ENCODE measurements at places on chromosomes 13 and 19.
A peak's percentile ranks its signal among the peaks of the same experiment; 100 is the strongest.

DNA sequence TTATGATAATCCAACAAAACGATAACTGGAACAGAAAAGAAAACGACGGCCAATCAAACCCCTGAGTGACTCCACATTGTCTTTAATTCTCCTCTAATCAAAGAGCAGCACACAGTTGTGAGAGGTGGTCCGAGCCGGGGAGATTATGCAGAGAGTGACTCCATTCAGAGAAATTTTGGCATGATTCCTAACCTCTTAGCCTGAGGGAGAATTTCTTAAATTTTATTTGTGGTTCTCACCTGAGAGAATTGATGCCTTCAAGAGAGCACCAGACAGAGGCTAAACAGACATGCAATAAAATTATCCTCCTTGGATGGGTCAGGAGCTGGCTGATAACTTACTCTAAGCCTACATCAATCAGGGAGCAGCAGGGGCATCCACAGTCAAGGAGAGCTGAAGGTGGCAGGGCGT is 310.0 kb upstream of the KLF12 start:
- peak; percentile 17 for DNase-seq

DNA sequence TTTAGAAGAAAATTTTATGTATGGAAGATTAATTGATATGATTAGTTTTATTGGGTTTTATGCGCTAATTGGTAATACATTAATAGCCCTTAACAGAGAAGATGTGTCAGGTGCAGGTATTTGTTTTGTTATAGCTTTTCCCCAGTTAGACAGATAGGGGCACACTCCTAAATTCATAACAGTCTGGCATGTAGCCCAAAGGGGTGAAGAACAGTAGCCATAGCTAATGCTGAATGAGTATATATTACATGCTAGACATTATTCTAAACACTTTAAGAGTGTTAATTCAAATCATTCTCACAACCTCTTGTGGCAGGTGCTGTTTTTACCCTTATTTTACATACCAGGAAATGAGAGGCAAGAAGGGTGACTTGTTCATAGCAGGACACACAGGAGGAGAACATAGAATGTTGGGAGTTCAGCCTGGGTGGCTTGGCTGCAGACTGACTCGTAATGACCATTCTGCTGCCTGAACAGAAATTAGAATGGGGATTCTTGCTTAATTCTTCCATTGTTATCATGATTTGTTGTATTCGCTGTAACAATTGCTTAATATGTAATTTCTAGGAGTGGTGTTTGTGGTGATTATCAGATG is 20.1 kb downstream of the PCCA start:
- no peak for DNase-seq

- no peak for DNase-seq
Observed at GRCh38 chr19:33437393-33437820, 63.9 kb downstream of the CEBPG start.

DNA sequence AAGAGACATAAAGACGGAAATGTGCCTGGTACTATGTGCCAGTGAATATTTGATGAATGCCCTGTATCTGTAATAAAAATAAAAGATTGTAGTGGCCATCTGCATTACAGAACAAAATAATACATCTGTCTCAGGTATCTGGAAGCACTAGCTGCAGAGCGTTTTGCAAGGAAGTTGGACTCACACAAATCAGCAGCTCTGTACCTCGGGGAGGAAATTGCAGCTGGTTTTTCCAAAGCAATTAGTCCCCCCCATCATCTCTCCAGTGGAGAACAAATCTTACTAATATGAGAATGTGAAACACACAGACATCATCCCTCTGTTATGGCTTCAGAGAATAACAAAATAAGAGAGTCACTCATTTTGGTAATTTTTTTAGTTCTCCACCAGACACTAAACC is 245.3 kb downstream of the ITGBL1 start:
- no peak for DNase-seq

- no peak for DNase-seq
Observed at GRCh38 chr19:32824916-32825608, 44.5 kb downstream of the SLC7A9 start.

- no peak for DNase-seq
Observed at GRCh38 chr13:37953696-37954095, 84.1 kb upstream of the TRPC4 start.

DNA sequence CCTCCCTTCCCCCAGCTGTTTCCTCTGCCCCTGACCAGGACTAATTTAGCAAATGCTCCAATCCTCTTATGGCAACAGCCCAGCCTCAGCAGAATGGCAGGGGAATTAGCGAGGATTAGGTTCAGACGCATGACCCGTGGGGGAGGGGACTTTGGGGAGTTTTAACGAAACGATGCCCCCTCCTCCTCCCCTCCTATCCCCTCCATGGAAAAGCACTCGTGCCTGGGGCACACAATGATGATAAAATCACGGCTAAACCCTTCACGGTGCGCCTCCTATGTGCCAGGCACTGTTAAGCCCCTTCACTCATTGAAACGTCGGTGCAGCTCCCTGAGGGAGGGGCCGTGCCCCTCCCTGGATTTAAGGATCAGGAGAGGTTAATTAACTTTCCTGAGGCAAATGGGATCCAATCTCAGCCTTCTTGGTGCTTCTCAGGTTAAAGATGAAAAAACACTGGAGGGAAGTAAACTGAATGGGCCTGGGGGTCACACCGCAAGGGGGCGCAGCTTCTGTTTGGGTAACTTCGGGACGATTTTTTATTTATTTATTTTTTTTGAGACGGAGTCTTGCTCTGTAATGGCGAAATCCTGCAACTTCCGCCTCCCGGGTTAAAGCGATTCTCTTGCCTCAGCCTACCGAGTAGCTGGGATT is 10.1 kb upstream of the TPRX2 start:
- DNase-seq = no peak

GRCh38 chr13:39952249-39953233 is 297.1 kb downstream of the COG6 start:
- DNase-seq = no peak

GRCh38 chr13:75770592-75771011 is 134.5 kb downstream of the LMO7 start:
- no peak for DNase-seq

DNA sequence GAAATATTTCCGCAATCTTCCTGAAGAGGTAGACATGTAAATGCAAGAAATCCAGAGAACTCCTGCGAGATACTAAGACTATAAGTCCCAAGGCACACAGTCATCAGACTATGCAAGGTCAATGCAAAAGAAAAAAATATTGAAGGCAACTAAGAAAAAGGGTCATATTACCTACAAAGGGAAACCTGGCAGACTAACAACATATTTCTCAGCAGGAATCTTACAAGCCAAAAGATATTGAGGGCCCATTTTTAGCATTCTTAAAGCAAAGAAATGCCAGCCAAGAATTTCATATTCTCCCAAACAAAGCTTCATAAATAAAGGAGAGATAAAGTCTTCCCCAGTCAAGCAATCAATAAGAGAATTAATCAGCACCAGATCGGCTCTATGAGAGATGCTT is 298.5 kb upstream of the ATXN8OS start:
- no peak for DNase-seq

DNA sequence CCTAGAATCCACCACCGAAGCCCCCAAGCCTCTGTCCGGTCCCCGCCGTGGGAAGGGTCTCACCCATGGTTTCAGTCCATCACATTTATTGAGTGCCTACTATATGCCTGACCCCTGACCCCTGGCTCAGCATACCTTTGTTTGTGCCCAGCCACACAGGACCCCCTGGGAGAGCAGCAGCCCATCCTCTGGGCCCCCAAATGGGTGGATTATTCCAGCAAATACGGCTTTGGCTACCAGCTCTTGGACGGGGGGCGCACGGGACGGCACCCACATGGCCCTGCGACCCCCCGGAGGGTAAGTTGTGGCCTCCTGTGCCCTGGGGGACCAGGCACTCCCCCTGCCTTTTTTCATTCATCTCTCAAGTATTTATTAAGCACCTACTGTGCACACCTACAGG is 7.7 kb downstream of the PLK5 start:
- DNase-seq = no peak

DNA sequence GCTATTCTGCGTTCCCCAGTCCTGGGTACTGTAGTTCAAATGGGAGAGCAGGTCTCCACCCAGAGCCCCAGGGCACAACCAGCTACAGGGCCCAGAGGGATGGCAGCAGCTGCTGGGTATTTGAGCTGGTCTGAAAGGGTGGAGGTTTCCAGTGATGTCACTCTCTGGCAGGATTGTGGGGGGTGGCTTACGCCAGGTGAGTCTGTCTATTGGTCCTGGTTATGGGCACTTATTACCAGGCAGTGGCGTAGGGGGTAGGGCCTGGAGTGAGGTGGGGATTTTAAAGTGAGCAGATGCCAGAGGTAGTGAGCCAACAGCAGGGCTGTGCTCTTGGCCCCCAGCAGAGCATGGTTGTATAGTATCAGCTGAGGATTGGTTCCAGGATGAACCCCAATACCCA is 6.2 kb downstream of the RPS19 start:
- DNase-seq = no peak

- no peak for DNase-seq
Observed at GRCh38 chr13:75376792-75377402, 105.1 kb downstream of the TBC1D4 start.

- DNase-seq = no peak
Observed at GRCh38 chr19:22595918-22596341, 38.2 kb upstream of the ZNF492 start.

DNA sequence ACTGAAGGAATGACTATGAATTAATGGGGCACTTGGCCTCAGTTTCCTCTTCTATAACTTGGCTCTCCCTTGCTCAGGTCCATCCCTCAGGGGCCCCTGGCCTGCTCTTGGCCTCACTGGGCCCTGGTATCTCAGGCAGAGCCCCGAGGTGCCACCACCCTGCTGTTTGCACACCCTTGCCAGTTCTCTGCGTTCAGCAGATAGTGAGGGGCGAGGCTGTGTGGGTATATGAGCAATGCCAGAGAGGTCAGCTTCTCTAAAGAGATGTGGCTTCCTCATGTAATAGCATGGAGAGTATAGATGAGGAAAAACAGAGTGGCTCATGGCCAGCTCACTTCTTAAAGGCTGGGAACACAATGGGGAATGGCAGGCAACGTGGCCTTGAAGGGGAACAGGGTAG is 76.1 kb downstream of the CYSLTR2 start:
- no peak for DNase-seq
